Right renal pelvis (tissue), 4 donors: ENCODE measurements at places on chromosomes 6 and 20. TPM values are rescaled to one million over a fixed set of nuclear protein-coding genes. Genes with fewer than 3 reads are reported as not detected.

The OR2B2 gene
- not detected for polyA plus RNA-seq

The RBL1 gene
- polyA plus RNA-seq, result 12.0 TPM

The MYO6 gene
- 95.7 TPM for polyA plus RNA-seq

The SIRPB2 gene
- 0.56 TPM for polyA plus RNA-seq

The MLN gene
- 1.5 TPM for polyA plus RNA-seq
